ENCODE measurements at places on chromosomes 16 and 17.
A peak's percentile ranks its signal among the peaks of the same experiment; 100 is the strongest.

DNA sequence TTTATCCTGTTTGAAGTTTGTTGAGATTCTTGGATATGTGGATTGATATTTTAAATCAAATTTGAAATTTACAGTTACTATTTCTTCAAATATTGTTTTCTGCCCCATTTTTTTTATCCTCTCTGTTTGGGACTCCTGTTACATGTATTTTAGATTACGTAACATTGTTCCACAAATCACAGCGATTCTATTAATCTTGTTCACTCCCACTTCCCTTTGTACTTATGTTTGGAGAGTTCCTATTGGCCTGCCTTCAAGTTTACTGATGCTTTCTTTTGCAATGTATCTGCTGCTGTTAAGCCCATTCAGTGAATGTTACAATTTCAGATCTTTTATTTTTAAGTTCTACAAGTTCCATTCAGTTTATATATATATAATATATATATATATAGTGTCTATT is 288.3 kb upstream of the TNRC6C start:
- no peak for DNase-seq

GRCh38 chr17:78974635-78975591 is 4.8 kb downstream of the LGALS3BP start:
- DNase-seq = peak; percentile 67

DNA sequence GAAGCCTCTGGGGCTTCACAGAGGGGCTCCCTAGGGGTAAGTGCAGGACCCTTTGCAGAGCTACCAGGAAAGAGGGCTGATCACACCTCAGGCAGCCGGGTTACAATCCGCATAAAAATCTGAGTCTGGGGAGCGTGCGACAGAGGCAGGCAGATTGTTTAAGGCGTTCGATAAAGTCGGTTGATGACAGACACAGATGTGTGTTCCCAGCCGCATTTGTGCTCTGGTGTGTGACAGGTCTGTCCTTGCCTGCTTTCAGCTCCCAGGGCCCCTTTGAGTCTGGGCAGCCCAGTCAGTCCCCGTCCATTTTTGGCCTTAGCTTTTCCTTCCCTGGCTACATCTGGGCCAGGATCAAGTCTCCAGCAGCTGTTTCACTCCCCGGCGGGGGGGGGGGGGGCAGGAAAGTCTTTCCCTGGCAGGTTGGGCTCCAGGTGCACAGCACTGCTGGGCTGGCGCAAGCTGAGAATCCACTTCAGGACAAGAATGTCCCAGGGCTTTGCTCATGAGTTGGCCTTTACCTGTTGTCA is 1.3 kb upstream of the ZACN start:
- DNase-seq = no peak

DNA sequence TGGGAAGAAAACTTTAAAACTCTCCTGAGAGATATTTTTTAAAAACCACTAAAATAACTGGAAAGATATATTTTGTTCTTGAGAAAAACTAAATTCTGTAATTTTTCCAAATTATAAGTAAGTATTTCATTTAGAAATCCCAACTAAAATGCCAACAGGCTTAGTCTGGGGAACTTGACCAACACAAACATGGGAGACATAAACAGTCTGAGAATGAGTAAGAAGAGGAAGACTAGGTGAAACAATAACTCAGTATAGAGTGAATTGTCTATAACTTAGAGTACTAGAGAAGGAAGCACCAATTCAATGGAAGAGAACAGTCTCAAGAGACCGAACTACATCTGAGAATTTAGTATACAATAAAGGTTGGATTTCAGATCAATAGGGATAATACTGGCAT is 2.9 kb downstream of the CMTM1 start:
- no peak for DNase-seq

DNA sequence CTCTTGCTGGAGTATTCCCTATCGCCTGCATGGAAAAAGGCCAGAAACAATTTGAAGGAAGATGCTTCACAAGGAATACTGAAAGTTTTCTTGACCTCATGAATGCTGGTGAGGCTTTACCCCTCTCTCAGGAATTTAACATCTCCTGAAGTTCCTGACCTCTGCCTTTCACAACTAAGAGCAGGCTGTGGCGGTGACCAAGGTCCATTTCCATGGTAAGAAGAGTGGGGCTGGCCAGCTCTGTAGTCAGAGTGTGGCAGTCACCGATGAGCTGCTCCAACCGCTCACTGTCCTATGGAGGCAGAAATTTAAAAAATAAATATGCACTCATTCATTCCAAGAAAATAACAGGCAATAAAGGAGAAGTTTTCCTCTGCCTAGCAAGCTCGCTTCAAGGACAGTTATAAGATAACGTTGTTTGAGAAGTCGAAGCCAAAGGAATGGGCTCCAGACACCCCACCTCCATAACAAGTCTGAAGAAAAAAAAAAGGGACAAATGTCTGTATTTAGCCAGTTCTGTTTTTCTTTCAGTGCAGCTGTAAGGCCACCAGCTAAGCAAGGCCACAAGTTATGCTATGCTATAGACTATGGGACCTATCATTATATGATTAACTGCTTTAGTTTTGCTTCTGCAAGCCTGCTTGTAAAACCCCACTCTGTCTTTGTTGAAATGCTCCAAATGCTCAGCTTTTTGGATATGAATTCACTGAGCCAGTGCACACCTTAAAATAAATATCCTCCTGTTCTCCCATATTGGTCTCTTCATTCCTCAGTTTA is 6.0 kb upstream of the CCL4L2 start:
- DNase-seq = no peak

DNA sequence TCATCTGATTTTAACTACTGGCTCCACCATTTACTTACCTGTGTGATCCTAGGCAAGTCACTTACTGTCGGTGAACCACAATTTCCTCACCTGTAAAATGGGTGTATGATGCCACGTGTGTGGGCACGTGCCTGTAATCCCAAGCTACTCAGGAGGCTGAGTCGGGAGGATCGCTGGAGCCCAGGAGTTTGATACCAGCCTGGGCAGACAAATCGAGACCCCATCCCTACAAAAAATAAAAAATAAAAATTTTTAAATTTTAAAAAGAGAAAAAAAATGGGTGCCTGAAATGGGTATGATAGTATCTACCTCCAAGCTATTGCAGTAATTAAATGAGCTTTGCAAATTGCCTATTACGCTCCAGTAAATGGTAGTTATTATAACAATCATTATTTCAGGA is 225.3 kb downstream of the CCDC182 start:
- DNase-seq = no peak

DNA sequence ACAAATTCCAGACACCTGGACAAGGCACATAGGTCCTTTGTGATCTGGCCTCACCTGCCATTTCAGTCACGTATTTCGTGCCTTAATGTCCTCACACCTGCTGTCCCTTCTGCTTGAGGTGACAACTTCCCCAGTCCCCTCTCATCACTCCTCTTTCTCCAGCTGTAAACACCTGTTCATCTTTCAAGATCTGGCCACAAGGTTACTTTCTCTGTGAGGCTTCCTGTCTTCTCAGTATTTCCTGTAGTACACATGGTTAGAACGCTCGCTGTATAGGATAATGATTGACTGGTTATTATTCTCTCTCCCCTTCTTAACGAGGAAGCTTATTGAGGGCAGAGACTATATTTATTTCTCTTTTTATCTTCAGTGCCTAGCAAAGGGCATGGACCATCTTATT is 74.5 kb upstream of the PMFBP1 start:
- no peak for DNase-seq

DNA sequence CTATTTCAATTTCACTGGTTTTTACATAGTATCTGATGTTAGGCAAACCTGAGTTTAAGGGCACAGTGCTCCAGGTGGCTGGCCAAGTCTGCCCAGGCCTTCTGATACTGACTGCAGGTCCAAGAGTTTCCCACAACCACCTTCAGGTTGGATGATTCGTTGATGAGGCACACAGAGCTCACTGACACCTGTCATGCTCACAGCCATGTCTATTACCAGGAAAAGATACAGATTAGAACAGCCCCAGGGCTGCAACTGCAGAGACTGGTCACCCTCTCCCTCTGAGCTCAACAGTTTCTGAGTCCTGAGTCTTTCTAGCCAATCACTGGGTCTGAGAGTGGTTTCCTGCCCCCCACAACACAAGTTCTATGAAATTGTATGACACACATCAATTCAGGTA is 37.2 kb downstream of the MEAK7 start:
- DNase-seq = no peak

DNA sequence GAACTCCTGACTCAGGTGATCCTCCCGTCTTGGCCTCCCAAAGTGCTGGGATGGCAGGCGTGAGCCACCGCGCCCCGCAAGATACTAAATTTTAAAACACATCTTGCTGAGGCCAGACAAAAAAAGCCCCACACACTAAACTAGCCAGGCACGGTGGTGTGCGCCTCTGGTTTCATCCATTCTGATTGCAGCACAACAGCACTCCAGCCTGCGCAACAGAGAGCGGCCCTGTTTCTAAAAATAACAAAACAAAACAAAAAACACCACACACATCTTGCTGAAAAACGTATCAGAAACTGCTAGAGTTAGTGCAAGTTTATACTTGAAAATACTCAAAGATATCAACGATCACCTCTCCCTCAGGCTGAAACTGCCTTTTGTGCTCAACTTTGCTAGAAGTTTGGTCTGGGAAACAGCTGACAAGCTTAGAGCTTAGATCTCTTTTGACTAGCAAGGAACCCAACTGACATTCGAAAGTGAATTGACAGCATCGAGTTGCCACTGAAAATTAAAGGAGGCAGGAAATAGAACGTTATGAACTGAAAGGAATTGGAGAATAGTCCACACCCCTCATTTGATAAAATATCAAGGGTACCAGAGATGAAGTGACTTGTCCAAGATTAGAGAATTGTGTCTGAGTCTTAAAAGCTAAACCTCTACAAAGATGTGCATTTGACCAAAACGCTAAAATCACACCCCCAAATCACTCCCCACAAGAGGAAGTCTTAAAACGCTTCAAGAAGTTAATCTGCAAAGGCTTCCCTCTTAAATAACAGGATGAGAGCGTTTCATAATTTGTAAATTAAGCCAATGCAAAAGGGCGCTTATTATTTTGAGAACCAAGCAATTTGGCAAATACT is 908 bp downstream of the COG4 start:
- no peak for DNase-seq

DNA sequence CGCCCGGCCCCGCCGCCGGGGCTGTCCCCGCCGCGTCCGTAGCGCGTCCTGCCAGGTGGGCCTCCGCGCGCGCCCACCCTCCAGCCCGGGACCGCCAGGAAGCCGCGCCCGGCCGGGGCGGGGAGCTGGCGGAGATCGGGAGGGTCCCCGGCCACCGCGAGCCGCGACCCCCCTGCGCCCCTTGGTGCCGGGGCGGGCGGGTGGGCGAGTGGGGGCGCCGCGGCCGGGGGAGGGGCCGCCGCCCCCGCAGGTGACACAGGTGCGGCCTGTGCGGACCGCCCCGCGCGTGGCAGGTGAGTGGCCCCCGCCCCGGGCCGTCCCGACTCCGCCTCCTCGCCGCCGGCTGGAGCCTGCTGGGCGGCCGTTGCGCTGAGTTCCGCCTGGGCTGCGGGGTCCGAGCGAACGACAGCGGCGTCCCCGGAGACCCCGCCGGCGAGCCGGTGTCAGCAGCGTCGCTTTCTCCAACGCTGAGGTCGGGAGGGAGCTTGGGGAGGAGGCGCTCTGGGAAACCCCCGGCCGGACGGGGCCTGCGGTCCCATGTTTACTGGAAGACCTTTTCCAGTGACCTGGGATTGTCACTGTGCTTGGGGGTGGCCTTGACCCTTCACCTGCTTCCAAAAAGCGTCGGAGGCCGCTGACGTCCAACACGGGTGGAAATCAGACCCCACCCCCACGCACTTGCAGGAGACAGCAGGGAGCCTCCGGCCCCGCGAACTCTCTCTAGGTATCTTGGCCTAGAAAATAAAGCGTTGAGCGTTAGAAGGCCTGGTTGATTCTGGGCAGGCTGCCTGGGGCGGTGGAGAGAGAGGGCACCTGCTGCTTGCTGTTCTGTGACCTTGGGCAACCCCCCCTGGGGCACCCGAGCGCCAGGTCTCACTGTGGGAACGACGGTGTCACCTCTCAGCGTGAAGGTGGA is 542 bp downstream of the KLHL36 start:
- DNase-seq = no peak

DNA sequence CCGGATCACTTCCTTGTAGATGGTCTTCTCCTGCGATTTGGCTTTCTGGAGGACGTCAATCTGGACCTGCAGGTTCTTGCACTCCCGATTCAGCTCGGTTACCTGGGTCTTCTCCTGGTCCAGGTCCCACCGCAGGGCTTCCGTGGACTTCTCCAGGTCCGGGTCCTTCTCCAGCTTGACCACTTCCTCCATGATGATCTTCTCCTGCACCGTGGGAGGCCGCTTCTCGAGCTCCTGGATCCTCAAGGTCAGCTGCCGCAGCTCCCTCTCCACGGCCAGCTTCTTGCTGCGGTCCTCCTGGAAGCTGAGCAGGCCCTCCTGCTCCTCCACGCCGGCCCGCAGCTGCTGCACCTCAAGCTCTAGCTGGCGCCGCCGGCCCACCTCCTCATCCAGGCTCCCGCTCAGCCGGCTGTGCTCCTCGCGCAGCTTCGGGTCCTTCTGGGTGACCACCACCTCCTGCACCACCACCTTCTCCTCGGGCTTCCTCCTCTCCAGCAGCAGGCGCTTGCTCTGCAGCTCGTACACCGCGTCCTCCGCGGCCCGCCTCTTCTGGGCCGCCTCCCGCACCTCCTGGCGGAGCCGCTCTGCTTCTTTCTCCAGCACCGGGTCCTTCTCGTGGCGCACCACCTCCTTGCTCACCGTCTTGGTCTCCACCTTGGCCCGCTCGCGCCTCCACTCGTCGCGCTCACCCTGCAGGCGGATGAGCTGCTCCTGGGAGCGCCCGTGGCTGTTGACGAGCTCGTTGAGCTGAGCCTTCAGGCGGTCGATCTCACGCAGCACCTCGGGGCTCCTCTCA is 8.2 kb downstream of the CDK3 start:
- DNase-seq = no peak
